ENCODE measurements at places on chromosomes 16 and 17.

DNA sequence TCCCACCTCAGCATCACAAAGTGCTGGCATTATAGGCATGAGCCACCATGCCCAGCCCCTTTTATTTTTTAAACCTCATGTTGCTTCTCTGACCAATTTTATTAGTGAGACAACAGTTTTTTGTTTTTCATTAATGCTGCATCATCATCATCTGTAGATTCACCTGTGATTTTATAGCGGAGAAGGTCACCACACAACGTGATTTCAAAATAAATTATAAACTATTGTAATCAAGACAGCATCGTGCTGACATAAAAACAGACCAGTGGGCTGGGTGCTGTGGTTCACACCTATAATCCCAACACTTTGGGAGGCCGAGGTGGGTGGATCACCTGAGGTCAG lies 28.7 kb upstream of the METTL9 start:
- DNase-seq, result no peak

GRCh38 chr16:56980792-56981724 lies 8.3 kb upstream of the NLRC5 start:
- no peak for DNase-seq

DNA sequence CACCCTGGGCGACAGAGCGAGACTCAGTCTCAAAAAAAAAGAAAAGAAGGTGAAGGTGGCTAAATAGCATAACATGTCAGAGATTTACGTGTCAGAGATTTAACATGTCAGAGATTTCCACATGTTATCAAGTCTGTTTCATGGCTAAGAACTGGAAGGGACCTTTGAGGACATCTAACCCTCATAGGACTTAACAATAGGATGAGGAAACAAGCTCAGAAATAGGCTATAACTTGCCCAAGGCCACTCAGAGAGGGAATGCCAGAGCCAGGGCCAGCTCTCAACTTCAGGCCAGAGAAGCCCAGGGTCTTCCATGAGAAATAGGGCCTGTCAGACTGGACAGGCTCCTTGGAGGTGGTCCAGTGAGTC lies 26.8 kb upstream of the ZNF629 start:
- DNase-seq, result no peak

GRCh38 chr16:57568173-57568678 lies 25.8 kb downstream of the ADGRG5 start:
- DNase-seq, result no peak

DNA sequence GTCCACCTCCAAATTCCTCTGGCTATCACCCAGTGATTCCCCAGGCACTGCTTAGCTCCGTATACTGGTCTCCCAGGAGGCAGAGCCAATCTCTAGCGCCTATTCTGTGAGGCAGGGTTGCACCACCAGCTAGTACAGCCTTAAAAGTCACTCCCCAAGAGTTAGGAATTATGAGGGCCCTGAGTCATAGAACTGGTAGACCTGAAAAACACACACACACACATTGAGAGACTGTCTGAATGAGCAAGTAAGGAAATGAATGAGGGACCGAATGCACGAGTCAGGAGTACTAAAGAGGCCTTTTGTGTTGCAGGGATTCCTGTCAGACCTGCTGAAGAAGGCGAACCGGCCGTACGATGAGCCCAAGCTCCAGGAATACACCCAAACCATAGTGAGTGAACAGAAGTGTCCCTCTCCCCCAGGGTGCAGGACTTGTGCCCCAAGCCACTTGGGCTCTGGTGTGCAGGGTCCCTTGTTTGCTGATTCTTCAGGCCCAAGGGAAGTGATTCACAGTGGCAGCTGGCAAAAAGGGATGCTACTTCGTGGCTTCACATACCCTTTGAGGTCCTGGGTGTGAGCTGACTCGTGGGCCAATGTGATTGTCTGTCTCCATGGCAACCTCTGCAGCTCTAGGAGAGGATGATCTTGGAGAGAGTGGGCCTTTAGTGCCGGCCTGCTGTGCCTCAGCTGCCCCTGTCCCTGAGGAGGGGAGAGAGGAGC lies 24.7 kb downstream of the CALB2 start:
- no peak for DNase-seq

GRCh38 chr17:80474231-80474960 lies 2.0 kb downstream of the NPTX1 start:
- DNase-seq, result no peak
